HCEC 1CT (cell line): ENCODE measurements at places on chromosomes 7 and 10.
A peak's percentile ranks its signal among the peaks of the same experiment; 100 is the strongest.

- no peak for DNase-seq
These were observed 549.4 kb downstream of the SORCS1 start for GRCh38 chr10:106615081-106615480.

DNA sequence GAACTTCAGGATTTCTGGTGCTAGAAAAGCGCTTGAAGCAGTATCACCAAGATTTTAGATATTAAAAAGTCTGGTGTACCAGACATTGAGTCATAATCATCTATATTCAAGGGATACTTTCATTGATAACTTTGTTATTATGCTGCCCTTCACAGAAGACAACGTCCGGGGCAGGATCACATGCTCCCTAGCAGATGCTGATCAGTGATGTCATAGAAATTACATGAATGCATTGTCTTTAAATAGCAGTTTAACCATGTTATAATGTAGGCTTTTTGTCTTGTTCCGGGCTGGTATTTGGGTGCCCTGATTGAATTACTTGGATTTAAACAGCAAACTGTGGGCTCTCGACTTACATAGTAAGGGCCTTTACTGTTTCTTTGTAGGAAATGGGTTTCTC lies 54.0 kb downstream of the VWA2 start:
- no peak for DNase-seq

DNA sequence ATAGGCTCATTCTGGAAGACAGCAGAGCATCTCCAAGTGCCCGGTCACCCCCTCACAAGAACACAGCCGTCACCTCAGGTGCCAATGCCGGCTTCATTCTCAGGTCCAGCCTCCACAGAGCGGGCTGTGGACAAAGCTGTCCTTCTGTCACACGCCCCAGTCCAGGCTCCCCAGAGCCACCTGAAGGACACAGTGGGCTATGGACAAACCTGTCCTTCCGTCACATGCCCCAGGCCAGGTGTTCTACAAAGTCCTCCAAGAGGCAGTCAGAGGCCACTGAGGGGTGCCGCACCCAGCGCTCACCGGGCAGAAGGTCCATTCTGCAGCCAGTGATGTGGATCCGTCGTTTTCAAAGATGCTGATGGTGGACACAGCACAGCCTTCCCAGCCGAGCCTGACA lies 173.2 kb upstream of the PPP2R2D start:
- no peak for DNase-seq

DNA sequence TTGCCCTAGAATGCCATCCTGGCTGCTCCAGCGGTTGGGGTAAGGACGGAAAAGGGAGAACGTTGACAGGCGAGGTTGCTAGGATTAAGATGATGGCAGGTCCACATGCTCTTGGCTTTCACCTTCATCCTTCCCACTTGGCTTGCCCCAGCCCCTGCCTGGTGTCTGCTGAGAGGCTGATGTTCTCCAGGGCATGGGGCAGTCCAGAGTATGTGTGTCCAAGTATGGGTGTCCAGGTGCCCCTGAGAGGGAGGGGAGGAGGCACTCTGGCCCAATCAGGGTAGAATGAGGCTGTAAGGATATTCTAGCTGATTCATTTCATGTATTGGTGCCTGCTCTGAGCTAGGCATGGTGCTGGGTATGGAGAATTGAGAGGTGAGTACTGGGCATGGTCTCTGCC lies 12.6 kb downstream of the NEURL1 start:
- DNase-seq, result no peak

GRCh38 chr7:147412782-147413556 lies 1177.6 kb upstream of the C7orf33 start:
- peak; percentile 93 for DNase-seq

GRCh38 chr10:110857265-110858171 lies 14.2 kb upstream of the PDCD4 start:
- no peak for DNase-seq

GRCh38 chr7:4714767-4715409 lies 32.8 kb downstream of the FOXK1 start:
- DNase-seq, result no peak

DNA sequence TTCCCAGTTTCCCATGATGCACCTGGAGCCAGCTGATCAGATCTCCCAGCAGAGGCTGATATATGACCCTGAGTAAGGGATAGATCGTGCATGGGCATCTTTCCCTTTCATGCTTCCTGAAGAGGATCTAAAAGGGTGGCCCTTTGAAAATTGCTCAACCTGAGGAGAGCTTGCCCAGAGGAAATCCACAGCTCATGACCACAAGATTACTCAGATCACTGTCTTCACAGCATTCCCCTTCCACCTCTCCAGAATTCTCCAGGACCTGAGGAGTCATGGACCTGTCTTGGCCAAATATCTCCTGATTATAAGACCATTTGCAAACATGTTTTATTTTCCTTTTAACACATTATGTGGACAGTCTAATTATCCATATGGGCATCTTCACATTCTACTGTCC lies 328.1 kb downstream of the LHFPL3 start:
- no peak for DNase-seq

- DNase-seq, result no peak
These were observed 5.6 kb upstream of the PKD1L1 start for GRCh38 chr7:47953822-47954221.

GRCh38 chr10:116634126-116634975 lies 13.6 kb downstream of the PNLIPRP2 start:
- DNase-seq, result no peak

- DNase-seq, result no peak
These were observed 326.9 kb downstream of the GPAM start for GRCh38 chr10:111856631-111857030.

DNA sequence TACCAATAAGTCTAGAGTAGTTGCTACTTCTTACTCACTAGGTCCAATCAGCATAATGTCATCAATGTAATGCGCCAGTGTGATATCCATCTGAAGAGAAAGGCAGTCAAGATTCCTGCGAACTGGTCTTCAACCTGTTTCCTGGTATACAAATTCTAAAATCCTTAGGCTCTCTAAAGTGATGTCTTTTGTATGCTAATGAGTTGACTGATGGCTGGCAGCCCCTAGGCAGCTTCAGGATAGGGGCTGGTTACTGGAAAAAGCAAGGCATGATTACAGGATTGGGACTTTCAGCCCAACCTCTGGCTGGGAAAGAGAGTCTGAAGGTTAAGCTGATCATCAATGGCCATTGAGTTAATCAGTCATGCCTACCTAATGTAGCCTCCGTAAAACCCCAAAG lies 250.2 kb upstream of the PTER start:
- no peak for DNase-seq

DNA sequence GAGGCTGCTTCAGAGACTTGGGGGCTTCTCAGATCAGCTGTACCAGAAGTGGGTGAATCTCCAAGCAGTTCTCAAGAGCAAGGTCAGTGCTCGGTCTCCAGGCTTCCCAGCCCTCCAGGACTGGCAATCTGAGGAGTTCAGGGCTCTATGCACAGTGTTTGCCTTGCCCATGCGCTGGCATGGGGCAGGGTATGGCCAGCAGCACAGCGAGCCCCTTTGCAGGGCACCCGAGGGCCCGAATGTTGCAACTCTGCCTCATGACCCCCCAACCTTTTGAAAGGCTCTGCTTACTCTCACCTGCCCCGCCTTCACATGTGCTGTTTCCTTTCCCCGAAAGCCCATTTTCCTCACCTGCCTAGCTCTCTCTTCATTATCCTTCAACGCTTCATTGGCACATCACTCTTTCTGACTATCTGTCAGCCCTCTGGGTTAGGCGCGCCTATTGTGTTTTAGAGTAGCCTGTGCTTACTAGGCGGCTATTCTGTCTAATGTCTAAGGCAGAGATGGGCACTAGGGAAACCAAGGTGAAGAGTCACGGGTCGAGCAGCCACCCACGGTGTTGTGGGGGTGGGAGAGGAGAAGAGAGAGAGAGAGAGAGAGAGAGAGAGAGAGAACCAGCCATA lies 83.6 kb downstream of the WDFY4 start:
- no peak for DNase-seq

DNA sequence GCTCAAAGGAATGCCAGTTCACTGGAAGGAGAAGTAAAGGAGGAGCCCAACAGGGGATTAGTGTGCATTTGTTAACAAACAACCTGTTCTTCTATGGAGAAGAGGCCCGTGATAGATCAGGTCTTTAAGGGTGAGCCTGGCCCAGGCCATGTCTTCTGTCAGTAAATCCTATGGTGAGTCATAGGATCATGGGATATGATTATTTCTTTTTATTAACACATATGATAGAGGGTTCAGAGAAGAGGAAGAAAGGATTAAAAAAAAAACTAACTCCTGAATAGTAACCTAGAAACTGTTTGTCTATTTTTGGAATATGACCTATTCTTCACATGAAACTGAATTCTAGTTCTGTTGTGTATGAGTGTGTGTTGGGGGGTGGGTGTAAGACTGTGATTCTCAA lies 70.4 kb downstream of the GPR158 start:
- DNase-seq, result no peak

DNA sequence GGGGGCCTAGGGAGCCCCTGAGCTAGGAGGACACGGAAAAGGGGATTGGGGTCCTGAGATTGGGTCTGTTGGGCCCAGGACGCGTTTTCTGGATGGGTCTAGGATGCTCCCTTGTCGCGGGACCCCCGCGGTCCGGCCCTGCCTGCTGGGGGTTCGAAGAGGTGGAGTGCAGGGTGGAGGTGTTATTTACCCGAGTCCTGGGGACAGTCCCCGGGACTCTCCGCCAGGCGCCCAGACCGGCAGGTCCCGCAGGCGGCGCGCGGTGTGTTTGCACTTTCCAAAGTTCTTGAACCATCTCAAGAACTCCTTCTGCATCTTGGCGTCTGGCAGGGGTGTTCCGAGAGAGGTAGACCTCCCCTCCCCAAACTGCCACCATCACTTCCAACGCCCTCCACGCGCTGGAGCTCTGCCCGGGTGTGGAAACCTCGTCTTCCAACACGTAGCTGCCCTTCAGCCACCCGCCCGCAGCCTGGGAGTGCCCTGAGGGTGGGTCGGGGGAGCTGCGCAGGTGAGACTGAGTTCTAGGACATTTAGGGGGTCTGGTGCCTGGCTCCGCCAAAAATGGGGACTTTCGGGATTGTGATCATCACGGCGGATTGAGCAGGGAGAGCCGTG lies 569 bp downstream of the CAV1 start:
- DNase-seq, result no peak
